Stimulated activated CD8-positive, alpha-beta memory T cell treated with anti-CD3 and anti-CD28 coated beads, Interleukin-7, amount 100 ng/mL, for 48 hours (primary cell): ENCODE measurements at places on chromosomes 2 and 18.

- no peak for DNase-seq
Measured at GRCh38 chr2:136049011-136049742, 63.8 kb upstream of the DARS1 start.

GRCh38 chr18:46278481-46279465 lies 174.6 kb downstream of the HAUS1 start:
- DNase-seq: no peak

DNA sequence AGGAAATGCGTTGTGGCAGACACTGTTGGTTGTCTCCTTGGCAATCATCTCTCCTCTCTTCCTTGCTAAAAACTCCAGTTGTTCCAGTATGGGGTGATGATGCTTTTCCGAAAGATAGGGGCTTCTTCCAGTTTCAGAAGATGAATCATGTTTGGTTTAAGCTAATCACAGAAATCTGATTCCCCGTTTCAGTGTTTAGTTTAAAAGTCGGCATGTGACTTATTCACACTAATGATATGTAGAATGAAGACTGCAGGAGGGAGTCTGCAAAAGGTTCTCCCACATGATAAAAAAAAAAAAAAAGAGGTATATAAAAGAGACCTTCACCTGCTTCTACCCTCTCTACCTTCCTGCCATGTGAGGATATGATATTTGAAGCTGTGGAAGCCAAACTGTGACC lies 239.0 kb upstream of the SIX2 start:
- DNase-seq: no peak

DNA sequence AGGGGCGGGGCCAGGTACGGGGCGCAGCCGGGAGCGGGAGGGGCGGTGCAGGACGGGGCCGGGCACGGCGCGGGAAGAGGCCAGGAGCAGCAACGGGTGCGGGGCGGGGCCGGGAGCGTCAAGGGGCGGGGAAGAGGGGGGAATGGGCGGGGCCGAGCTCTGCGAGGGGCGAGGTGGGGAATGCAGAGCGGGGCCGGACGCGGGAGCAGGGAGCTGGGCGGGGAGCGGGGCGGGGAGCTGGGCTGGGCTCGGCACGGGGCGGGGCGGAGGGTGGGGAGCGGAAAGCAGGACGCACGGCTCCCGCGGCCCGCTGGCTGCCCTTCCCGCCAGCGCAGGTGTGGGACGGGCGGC lies at the start of gene IMPA2:
Gene IMPA2 (plus strand): TSS at position 316 of the 351 bp plus-strand sequence. CDS start 163 bp downstream, outside the sequence.
- no peak for DNase-seq
